ENCODE measurements at places on chromosomes 2 and 18. TPM values are rescaled to one million over a fixed set of nuclear protein-coding genes. Genes with fewer than 3 reads are reported as not detected.

TFPI gene
- 27.7 TPM for total RNA-seq

ACMSD gene
- total RNA-seq: not detected

PHOSPHO2 gene
- total RNA-seq: 11.8 TPM

PID1 gene
- total RNA-seq: 36.7 TPM

TNFRSF11A gene
- 0.82 TPM for total RNA-seq

DNAJC27 gene
- total RNA-seq: 13.0 TPM

SERPINB3 gene
- total RNA-seq: not detected

FOXI3 gene
- total RNA-seq: 0.41 TPM

LPIN1 gene
- total RNA-seq: 28.1 TPM

ZNF521 gene
- total RNA-seq: 17.1 TPM

ZDBF2 gene
- 31.4 TPM for total RNA-seq

TFCP2L1 gene
- total RNA-seq: under 0.01 TPM

RNF144A gene
- total RNA-seq: 33.8 TPM

NTSR2 gene
- 0.82 TPM for total RNA-seq

CTAGE1 gene
- not detected for total RNA-seq

NFATC1 gene
- total RNA-seq: 0.41 TPM

TEX51 gene
- not detected for total RNA-seq

MAB21L4 gene
- total RNA-seq: not detected

CXCR4 gene
- 68.5 TPM for total RNA-seq

POTEC gene
- total RNA-seq: under 0.01 TPM

COMMD1 gene
- 40.8 TPM for total RNA-seq

TMEM17 gene
- total RNA-seq: 4.9 TPM

CDH2 gene
- total RNA-seq: 215 TPM

CIDEA gene
- 1.6 TPM for total RNA-seq

GALR1 gene
- under 0.01 TPM for total RNA-seq

C18orf54 gene
- 8.2 TPM for total RNA-seq

FAM237A gene
- not detected for total RNA-seq

ATP6V1B1 gene
- not detected for total RNA-seq

ATP5MC3 gene
- 64.4 TPM for total RNA-seq

GCG gene
- 0.41 TPM for total RNA-seq

SH3RF3 gene
- total RNA-seq: 9.0 TPM

HOXD8 gene
- total RNA-seq: not detected

TEX44 gene
- not detected for total RNA-seq

NFU1 gene
- 56.7 TPM for total RNA-seq

Data from frontal cortex (tissue), 4 donors.